ENCODE measurements at places on chromosomes 5 and 9.

DNA sequence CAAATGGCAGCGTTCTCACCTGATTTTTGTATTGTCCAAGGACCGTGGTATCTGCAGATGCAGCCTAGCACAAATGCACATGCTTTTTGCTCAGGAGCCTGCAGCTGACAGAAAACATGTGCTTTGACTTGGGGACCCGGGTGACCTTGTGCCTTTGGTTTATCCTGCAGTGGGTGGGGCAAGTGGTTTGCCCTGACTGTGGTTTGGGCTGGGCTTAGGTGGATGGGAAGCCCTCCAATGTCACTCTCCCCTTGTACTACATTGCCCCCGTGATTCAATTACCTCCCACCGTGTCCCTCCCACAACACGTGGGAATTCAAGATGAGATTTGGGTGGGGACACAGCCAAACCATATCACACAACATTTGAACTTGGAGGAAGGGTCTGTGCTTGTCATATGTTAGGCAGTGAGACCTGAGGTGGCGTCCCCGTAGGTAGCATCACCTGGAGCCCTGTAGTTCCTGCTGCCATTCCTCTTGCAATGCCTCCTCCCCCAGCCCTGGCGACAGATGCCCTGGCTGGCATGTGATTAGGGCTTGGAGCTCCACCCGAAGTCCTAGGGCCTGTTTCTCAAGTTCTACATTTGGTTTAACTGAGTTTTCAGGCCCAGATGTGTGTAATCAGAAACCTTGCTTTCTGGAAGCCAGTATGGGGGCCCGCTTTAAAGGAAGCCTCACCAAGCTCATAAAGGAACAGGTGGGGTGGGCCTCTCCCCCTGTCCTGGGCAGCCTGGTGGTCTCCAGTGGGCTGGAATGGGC is 2.1 kb downstream of the ANKRD33B start:
- no peak for DNase-seq

DNA sequence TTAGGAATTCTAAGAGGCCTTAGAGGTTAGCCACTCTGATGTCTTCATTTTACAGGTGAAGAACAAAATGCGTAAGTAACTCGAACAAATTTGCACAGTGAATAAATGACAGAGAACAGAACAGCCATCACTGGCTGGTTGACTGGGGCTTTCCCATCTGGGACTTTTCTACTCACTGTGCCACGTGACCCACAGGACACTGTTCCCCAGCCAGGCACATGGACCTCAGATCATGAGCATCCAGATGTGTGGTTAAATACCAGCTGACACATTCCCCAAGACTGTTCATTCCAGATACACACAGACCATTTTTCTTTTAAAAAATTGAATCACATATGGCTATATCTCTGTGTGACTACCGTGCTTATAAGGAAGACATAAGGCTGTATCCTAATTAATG is 25.8 kb upstream of the MED10 start:
- no peak for DNase-seq

- DNase-seq, result no peak
These were observed 21.5 kb downstream of the GFRA3 start for GRCh38 chr5:138252944-138253343.

DNA sequence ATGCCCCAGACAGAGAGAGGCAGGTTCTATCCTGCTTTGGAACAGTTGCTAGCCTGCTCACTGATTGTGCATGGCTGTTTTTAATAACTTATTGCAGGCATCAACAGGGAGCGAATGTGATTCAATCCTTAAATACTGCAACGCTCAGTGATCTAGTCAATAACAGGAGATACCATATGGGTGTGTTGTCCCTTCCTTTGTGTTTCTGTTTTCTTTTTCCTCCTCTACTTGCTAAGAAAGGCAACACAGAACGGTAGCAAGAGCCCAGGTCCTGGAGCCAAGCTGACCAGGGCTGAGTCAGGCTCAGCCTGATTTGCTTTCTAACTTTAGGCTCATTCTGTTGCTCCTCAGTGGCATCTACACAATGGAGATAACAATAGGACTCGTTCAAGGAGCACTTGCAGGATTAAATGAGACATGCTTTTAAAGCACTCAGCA is 98.6 kb upstream of the EQTN start:
- DNase-seq, result no peak

DNA sequence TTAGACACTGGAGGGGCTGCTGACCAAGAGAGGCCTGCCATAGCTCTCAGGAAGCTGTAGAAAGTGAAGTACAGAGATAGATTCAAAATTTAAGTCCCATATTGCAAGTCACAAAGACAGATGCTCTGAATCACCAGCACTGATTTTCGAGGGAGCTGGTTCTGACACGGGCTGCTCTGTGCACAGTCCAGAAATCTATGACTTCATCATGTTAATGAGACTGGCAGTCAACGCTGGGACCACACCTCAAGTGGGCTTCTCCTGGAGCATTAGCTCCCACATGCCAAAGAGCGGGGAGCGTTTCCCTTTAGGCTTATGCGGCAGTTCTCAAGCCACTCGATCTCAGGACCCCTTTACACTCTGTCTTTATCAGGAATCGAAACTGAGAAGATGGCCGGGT is 34.2 kb upstream of the FAT2 start:
- no peak for DNase-seq

DNA sequence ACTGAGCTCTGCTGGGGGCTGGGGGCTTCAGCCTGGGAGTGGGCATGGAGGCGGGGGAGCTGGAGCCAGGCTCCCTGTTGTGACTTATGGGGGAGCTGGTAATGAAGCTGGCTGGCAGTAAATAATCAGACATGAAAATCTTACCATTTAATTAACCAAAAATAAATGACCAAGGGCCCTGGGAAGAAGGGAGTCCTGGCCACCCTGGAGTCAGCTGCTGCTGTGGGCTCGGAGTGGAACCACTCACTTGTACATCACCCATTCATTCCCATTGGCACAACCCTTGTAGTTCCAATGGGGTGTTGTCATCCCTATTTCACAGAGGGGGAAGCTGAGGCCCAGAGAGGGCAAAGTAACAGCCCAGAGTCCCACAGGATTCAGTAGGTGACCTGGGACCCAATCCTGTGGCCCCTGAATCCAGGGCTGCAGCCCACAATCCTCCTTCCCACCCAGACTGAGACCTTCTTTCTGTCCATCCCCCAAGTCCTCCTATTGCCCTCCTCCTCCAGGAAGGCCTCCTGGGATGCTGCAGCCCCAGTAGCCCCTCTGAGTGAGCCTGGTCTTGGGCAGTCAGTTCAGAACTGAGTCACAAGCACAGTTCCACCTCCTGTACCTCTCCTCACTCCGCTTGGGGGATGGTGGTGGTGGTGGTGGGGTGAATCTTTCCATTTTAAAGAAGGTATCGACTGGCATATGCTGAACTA is 259.4 kb upstream of the MVB12B start:
- no peak for DNase-seq

- no peak for DNase-seq
These were observed 39.1 kb downstream of the SH3RF2 start for GRCh38 chr5:145975361-145976066.

DNA sequence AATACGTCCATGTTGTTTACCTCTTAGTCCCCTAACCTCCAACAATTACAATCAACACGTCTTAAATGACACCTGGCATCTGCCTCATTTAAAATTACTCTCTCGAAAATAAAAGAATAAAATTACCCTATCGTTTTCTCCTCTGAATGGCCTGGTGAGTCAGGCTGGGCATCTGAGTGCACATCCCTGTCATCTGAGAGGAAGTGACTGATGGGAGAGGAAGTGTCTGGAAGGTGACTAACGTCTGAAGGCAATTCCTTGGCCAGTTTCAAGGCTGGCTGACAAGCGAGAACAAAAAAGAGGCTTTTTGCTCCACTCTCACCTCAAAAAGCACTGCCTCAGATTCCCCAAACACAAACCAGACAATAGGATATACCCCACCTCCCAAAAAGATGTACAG is 57.7 kb downstream of the MAPKAP1 start:
- no peak for DNase-seq

- no peak for DNase-seq
These were observed 1.1 kb downstream of the NFIB start for GRCh38 chr9:14312719-14313377.

DNA sequence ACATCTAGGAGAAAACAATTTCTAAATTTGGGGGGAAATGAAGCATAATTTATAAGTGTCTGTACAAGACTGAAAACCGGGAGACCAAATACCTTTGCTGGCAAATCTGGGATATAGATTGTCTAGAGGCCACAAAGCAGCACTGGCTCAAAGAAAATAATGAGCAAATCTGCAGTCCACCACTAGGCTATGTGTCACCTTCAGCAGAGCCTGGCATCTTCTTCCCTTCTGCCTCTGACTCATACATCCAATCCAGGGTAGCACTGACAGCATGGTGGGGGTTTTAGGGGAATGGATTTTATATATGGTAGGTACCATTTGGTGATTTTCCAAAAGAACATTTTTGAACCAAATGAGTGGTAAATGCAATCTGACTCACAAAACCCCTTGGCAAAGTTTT is 12.8 kb downstream of the FAM81B start:
- DNase-seq, result no peak

DNA sequence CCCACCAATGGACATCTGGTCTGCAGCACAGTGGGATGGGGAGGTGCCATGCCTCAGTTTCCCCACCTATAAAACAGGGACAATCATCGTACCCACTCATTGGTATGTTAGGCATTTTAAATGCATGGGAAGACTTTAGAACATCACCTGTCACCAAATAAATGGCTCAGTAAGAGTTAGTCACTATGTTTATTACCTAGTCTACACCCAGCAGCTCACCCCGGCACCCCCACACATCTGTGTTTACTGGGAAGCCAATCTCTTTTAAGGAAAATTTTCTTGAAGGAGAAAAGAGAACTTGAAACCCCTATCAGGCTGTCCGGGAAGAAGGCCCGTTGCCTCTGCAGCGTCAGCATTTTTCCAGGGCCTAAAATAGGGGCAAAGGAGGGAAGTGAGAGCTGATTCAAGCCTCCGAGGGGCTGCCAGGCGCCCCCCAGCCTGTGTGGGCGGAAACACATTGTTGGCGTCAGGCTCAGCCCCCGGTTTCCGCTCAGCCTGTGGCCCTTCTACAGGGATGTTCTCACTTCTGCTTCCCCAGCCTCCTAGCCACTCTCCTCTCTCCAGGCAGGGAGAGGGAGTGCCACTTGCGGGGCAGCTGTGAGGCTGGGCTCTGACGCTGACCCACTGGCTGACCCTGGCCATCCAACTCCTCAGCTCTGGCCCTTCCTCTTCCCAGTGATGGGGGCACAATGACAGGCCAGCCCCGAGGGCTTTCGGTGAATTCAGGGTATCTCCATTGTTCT is 4.6 kb downstream of the CSF1R start:
- no peak for DNase-seq

DNA sequence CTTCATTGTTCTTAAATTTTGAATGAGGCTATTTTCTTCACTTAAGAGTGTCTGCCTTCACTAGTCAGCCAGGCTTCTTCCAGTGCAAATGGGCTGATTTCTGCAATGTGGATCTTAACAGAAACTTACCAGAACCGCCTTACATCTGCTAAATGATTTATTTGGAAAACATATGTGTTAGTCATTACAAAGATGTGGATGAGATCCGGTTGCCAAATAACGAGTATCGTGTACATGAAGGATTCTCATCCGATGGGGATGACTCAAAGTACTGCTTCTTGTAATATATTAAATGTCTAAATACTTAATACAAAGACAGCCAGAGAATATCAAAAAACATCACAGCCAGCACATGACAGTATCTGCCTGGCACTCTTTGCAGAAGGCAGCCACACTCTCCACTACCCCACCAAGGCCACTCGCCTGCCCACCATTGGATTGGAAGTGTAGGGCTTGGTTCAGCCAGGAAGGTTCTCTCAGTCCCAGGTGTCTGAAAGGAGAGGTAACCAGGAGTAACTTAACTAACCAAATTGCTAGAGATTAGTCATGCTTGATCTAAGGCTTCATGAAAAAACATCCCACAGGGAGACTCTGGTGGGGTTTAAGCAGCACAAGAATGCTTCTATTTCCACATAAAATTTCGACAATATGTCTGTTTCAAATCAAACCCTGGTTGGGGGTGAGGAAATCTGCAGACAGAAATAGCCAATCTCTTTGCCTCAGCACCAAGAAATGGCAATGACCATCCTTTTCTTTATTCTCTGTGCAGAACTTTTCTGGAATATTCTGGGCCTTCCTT is 174.8 kb downstream of the GADD45G start:
- no peak for DNase-seq

DNA sequence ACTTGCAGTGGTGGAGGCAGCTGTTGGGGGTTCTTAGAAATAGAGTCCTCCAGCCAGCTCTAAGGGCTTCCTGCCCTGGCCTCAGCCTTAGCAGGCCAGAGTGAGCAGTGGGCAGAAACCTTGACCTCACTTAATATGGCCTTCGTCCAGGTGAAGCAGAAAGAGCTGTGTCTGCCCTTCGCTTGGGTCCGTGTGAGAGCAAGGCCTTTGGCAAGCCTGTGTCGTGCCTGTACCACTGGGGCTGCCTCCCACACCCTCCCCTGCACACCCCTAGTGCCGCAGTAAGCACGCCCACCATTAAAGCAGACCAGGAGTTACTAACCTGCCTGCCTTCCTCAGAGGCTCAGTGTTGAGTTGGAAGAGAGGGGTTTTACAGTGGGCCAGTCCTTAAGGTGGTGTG is 13.6 kb downstream of the ARPC5L start:
- DNase-seq, result no peak

DNA sequence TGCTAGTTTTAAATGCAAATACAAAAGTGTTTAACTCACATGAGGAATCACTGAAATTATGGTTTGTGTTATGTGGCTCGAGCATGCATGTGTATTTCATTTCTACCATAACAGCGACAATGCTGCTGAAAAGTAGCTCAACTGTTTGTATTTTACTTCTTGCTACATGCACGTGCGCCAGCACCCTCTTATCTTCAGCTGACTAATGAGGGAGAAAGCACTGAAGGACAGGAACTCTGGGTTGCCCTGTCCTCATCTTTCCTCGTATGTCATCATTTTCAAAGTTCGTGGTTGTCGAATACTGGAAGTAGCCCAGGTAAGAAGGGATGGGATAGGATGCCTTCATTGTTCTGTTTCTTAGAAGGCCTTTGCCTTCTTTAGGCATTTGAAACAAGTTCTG is 120.3 kb downstream of the SYK start:
- no peak for DNase-seq

DNA sequence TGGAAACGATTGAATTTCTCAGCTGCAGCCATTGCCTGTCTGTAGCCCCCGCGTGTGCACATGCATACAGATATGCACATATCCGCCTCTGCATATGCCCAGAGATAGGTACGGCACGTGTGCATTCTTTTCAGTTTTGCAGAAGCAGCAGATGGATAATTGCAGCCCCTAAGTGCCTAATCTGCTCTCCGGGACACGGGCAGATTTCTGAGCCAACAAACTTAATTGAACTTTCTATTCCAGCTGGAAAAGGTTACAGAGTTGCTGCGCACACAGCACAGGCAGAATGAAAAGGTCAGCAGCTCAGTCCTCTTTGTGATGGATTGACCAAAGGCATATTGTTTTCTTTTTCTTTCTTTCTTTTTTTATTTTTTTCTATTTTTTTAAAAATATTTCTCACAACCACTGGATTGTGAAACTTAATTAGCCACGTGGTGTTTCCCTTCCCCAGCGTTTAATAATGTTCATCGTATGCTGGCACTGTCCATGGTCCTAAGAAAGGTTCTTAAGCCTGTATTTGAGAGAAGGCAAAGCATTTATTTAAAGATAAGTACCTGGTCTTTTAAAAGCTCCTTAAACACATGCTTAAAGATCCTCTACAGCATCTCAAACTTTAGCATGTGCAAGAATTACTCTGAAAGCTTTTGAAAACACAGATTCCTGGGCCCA is 270.2 kb upstream of the BRINP1 start:
- DNase-seq, result no peak

GRCh38 chr5:115098041-115098702 is 71.5 kb downstream of the TRIM36 start:
- no peak for DNase-seq

Data from iPS DF 6.9 (cell line).